ENCODE measurements at places on chromosomes 6 and 20.

DNA sequence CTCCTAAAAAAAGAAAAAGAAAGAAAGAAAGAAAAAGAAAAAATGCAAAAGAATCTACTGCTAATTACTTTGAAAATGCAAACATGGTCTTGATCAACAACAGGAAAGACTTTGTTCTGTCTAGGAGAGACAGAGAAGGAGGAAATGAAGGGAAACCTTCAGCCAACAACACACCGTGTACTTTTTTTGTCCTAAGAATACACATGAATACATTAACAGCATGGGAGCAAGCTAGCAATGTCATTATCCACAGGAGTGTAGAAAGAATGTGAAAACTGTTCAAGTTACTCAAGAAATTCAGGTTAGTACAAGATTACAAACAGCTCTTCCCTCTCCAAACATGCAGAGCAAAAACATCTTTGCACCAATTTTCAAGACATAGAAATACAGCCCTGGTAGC, 326.3 kb downstream of the UBE3D start:
- DNase-seq: no peak

DNA sequence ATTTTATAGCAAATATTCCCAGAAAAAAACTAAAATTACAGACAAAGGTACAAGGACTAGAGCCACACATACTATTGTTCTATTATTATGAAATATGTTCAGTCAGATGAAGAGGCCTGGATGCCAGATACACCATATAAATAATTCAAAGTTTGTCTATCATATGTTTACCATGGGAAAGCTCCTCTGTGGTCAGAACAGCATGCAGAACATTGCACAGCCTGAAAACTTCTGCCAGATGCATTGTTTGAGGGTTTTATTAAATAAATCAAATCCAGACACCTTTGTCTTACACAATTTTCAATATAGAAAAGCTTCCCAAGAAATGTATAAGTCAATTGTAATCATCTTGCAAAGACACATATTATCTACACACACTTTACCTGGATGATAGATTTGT, 35.0 kb upstream of the COL21A1 start:
- no peak for DNase-seq

GRCh38 chr6:46138281-46138680, 8.5 kb downstream of the ENPP4 start:
- DNase-seq: no peak

GRCh38 chr6:109447878-109448555, 7.5 kb downstream of the SMPD2 start:
- no peak for DNase-seq

DNA sequence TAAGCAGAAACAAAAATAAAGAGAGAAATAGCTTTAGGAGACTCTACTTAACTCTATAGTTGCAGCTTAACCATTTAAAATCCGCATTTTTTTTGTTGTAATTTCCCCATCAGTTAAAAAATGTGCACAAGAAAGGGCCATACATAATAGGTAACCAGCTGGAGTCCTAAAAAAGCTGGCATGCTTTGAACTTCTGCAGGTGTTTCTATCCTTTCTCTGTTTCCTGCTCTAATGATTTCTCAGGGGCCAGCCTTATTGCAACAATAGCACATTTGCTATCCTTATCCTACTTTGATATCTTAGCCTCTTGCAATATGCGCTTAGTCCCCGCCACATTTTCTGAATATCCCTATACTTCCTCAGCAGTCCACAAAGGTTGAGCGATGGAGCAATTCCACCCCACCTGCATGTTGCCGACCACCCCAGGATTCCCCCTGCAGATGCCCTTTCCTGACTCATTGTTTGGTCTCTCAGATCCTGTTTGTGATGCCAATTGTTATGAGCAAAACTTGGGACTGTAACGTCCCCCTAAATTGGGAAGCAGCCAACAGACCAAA, 48.5 kb downstream of the TRIM27 start:
- no peak for DNase-seq

DNA sequence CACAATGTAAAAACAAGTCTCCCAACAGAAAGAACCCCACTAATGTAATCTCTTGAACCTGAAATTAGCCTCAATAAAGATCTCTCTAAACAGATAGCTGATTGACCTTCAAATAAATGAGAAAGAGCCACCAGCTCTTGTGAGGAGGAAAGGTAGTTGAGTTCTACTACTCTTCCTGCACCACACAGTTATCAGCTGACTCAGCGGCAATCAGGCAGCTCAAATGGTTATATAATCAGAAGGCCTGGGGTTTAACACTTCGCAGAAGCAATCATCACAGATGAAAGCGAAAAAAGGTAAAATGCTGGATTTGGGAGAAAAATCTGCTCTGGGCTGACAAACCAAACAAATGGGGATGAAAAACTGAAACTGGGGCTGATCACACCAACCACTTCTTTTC, 91.8 kb downstream of the CHD6 start:
- DNase-seq: no peak

DNA sequence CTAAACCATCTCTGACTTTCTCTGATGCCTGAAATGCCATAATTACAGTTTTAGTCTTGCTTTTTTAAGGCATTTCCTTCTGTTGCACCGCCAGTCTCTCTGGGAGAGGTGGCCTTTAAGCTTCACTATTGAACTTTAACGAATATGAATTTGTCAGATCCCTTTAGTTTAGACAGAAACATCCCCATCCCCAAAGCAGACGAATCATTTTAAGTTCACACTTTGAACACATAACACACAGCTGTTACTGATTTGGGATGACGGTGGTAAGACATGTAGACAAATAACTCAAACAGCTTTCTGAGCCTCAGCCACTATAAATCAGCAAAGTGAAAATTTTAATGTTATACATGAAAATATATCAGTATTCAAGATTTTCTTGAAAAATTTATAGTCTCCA, 7.2 kb upstream of the IPCEF1 start:
- DNase-seq: no peak

GRCh38 chr6:31016659-31017299, 6.5 kb downstream of the MUC22 start:
- DNase-seq: no peak

- DNase-seq: no peak
Observed at GRCh38 chr20:14307956-14308355, 29.5 kb downstream of the FLRT3 start.

DNA sequence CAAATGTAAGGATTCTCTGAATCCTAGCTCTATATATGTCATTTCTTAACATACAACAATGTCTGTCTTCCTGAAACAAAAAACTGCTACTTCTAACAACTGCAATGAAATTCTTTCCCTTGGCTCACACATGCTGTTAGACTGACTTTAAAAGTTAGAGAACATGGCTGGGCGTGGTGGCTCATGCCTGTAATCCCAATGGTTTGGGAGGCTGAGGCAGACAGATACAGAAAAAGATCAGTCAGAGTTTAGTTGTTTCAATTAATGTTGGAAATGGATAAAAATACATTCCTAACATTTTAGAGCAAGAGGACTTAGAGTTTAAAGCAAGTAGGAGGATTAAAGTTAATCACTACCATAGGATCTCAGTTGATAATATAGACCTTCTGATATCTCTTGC, 28.7 kb upstream of the KIAA1586 start:
- DNase-seq: no peak

DNA sequence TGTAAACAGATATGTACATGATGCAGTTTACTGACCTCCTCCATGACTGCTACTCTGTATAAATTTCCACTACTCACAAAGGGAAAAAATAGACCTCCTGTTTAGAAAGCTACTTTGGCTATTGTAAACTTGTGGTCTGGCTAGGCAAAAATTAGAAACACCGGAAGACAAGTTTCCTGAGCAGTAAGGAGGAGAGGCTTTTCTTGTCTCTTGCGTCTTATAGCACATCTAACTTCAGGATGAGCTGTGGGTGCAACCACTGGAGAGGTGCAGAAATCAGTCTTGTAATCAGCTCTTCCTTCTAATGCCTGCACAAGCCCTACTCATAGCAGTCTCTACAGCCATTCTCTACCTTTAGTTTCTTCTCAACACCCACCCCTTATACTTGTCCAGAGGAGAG, 296.5 kb upstream of the SLC35B3 start:
- no peak for DNase-seq

- DNase-seq: no peak
Observed at GRCh38 chr6:111121789-111122350, 34.6 kb downstream of the SLC16A10 start.

DNA sequence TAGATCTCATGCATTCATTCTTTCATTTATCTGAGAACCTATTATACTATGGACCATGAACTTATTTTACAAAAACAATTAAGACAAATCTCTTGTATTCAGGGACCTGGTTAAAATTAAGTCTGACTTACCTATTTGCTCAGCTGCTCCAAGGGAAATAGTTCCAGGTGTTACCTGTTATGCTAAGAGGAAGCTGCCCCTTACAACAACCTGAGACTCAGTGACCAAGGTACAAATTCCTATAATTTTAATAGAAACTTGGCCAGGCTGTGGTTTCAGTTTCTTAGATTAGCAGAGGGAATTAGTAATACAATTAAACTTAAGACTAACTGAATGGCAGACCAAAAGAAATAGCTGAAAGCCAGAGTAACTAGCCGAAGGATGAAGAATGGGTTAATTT, 48.2 kb upstream of the GMPR start:
- no peak for DNase-seq

DNA sequence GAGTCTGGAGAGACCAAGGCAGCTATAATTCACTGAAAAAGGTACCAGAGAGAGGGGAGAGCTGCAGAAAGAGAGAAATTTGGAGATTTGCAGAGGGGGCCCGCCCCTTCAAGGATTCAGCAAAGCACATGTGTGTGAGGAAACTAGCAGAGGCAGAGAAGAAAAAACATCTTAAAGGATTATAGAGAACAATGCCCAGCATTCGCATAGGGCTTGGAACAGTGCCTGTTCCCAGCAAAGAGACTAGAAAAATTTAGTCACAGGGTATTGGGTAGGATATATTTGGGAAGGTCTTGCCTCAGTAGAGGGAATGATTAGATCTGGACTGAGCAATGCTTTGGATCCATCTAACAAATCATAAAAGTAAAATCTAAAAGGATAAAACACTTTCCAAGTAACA, 44.0 kb downstream of the SRPK1 start:
- DNase-seq: no peak

GRCh38 chr6:124496334-124496733, 465.9 kb upstream of the RNF217 start:
- no peak for DNase-seq

DNA sequence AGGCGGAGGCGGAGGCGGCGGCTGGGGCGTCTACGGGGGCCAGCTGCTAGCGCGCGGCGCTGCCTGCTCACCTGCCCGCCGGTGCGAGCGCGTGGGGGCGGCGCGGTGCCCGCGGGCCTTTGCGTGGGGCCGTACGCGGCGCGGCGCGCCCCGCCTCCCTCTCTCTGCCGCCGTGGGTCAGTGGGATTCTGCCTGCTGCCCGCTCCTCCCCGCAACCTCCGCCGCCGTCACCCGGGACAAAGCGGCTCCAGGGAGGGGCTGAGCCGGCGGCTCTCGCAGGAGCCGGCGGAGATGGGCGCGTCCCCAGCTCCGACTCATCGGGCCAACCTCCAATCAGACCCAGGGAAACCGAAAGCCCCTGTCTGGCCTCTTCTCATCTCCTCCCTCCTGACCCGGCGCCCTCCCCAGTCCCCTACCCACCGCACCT, at the start of gene RCAN2:
RCAN2 (minus strand) TSS at position 249 of the 427 bp plus-strand sequence.
- DNase-seq: no peak

Data from T-helper 22 cell (primary cell).